ENCODE measurements at places on chromosomes 7 and 10.

GRCh38 chr10:12418725-12419261 is 69.4 kb downstream of the CAMK1D start:
- no peak for DNase-seq

GRCh38 chr7:124255041-124255655 is 222.3 kb upstream of the TMEM229A start:
- DNase-seq, result no peak

DNA sequence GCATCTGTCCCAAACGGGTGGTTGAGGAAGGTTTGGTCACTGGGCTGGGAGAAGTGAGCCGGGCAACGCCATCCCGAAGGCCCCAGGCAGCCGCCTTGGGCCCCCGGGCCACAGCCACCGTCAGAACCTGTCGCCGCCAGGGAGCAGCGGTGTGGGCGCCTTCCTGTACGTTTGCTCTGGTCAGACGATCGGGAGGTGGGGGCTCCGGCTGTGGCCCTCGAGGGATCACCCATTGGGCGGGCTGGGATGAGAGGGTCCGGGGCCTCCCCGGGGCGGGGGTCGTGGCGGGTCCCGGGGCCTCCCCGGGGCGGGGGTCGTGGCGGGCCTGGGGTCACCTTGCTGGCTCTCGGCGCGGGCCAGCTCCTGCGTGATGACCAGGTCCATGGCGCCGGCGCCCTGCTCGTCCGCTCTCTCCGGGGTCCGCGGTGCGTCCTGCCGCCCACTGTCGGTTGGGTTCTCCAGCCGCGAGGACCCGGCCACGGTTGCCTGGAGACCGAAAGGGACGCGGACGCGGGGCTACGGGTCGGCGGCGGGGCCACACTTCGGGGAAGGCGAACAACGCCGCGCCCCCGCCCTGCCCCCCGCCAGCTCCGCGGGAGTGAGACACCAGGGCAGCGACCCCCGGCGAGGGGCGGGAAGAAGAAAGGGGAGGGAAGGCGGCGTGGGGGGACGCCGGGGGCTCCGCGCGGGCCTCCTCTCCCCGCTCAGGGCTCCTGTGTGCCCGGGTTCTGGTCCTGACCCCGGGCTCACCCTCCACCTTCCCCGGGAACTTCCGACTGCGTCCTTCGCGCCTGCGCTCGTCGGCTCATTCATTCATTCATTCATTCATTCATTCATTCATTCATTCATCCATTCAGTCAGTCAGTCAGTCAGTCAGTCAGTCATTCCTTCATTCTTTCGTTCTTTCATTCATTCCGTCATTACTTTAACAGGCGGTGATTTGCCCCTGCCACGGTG is at the start of gene CFAP46:
CFAP46 (minus strand) TSS at position 470 of the 957 bp plus-strand sequence; CDS start at position 384, 86 bp downstream.
- DNase-seq, result peak; percentile 56

DNA sequence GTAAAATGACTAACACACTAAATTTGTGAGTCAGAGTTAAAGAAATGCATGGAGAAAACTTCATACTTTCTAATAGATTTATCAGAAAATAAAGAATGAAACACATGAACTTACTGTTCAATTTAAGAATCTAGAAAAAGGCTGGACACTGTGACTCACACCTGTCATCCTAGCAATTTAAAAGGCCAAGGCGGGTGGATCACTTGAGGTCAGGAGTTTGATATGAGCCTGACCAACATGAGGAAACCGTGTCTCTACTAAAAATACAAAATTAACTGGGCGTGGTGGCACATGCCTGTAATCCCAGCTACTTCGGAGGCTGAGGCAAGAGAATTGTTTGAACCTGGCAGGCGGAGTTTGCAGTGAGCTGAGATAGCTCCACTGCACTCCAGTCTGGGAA is 1106.2 kb upstream of the LRRN3 start:
- DNase-seq, result no peak

GRCh38 chr10:18607503-18608378 is 43.6 kb downstream of the NSUN6 start:
- no peak for DNase-seq

DNA sequence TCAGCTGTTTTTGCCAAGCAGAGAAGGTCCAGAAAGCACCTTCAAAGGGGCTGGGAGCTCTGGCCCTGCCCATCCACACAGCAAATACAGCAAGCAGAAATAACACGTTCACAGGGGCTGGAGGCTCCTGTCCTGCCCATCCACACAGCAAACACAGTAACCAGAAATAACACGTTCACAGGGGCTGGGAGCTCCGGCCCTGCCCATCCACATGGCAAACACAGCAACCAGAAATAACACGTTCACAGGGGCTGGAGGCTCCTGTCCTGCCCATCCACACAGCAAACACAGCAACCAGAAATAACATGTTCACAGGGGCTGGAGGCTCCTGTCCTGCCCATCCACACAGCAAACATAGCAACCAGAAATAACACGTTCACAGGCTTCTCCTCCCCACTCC is 558.1 kb downstream of the PTPRN2 start:
- no peak for DNase-seq

DNA sequence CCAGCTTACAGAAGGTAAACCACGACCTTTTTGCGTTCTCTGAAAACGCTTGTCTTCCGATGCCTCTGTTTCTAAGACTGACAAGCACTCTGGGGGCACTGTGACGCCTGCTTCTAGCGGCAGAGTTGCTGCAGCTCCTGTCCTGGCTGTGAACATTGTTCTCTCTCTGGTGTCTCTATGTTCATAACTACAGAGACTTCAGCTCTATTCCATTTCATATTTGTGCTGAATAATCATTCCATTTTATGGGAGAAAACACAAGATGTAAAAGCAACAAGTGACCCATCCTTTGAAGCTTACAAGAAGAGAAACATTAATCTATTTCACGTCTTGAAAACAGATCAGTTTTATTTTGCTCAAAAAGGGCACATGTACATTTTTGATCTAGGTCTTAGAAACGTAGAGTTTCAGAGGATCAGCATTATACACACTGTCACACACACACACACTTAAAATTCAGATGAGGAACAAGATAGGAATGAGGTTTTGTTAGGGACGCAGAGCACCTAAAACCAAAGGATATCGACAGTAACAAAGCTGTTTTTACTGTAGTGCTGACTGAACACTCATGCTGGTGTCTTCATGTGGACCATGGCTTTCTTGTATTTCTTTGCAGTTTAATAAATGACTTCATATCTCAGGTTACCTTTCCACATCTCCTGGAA is 3.0 kb downstream of the IKZF1 start:
- DNase-seq, result peak; percentile 56

DNA sequence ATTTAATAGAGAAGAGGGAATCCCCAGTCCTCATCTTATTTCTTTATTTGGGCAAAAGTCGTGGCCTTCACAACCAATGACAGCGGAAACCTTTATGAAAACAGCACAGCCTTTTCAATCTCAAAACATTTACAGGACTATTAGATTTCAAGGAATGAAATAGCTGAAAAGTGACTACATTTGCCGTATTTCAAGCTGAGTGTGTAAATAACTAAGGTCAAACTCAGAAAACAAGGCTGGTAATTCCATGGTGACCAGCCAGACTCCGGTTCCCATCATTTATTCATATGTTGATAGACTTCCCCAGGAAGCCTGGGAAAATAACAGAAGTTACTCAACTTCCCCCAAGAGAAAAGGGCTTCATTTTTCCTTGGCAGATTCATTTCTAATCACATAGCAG is 457.3 kb upstream of the NFE2L3 start:
- no peak for DNase-seq

GRCh38 chr7:70506434-70506833 is 625.5 kb upstream of the GALNT17 start:
- no peak for DNase-seq

- no peak for DNase-seq
These were observed 222.5 kb upstream of the LRRN3 start for GRCh38 chr7:110868458-110868857.

DNA sequence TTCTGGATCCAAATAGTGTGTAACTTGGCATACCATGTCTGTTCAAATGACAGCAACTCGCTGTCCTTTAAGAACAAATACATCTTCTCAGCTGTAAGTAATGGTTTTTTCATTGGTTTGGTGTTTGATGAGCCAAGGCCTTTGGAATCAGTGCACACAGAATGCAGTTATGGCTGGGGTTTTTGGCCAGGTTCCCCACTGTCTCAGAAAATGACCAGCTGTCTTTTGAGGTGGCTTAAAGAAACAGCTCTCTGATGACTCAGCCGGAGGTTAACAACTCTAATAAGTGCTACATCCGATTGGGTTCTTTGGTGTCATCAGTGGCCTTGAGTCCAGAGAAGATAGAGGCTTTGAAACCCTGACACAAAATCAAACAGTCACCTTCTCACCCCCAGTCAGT is 688.4 kb downstream of the REEP3 start:
- DNase-seq, result no peak

DNA sequence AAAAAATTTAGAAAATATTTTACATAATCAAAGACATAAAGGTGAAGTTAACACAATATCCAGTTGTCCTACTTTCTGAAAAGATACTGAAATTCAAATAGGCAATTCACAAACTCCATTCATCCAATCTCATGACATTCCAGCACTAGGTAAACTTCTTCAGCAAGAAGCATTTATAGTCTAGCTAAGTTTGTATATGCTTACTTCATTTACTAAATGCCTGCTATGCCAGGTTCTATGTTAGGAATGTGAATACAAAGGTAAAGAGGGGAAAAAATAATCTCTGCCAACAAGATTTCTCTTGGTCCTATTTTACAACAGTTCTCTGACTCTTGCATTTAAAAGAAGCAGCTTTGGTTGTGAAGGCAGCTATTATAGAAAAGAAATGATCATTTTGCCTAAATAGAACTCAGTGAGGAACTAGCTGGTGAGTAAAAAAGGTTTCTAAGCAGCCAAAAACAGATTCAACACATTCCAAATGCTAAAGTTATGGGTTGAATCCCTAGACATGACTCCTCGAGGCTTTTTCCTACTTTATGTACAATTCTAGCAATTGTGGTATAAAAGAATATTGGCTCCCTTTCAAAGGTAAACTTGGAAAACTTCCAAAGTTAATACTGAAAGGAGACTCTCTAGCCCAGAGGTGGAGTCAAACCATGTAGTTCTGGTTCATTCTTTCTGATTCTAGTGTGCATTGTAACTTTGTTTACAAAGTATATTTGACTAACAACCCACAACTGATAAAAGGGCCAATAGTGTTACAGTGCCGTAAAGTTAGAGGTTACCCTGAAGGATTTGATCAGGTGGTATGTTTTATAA is 30.9 kb upstream of the KLHL7 start:
- no peak for DNase-seq

DNA sequence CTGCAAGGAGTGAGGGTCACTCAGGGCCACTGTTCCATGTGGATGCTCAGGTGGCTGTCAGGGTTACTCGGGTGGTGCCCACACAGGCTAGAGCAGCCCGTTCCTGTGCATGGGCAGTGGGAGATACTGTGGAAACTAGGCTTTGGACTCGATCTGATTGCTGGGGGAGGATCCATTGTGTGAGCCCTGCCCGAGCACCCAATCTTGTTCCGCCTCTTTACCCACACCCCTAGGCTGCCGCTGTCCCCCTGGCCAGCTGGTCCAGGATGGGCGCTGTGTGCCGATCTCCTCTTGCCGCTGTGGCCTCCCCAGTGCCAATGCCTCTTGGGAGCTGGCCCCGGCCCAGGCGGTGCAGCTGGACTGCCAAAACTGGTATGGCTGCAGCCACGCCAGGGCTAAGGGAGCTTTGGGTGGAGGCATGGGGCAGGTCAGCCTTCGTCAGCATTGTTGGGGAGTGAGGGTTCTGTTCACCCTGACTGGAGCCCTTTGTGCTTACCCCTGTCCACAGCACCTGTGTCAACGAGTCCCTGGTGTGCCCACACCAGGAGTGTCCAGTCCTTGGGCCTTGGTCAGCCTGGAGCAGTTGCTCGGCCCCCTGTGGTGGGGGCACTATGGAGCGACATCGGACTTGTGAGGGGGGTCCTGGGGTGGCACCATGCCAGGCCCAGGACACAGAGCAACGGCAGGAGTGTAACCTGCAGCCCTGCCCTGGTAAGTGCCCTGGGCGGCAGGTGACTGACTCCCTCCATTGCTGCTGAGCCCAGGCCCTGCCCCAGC is 12.4 kb upstream of the ZNF862 start:
- DNase-seq, result no peak

DNA sequence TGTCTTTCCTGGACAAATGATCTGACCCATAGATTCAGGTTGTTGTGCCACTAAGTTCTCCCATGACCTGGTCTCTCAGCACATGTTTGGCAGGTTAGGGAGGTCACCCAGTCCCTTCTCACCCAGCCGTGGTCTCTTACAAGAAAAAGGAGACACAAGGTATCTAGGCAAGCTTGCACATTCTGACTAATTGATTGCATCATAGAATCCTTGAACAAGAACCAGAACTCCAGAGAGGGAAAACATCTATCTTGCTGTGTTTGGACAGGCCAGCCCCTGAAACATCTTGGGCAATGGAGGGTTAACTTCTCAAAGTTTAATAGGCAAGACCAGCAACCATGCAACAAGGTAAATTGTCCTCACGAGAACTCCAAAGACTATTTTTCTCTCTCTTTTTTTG is 8.5 kb upstream of the HK1 start:
- no peak for DNase-seq

- peak; percentile 91 for DNase-seq
These were observed 98.4 kb upstream of the PODXL start for GRCh38 chr7:131654668-131655326.

DNA sequence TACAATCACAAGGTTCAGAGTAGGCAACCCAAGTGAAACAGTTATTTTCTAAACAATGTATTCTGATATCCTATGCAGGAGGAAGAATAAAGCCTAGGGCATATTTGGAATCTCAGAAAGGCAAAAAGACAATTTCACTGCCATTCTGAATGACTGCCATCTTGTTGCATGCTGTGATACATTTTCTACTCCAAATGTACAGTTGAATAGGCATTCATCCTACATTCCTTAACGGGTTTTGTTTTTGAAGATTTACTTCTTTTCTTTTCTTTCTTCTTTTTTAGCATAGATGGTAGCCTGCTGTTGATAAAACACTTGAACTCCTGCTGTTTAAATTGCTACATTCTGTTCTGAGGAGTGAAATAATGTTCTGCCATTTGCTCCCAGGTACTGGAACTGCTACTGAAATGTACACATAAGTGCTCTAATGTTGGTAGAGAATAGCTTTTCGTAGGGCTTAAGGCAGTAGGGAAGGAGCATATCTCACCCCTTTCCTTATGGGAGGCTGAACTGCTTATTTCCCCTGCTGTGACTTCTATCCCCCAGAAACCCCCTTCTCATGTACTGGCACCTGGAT is 506.8 kb downstream of the DNAJB9 start:
- no peak for DNase-seq

- DNase-seq, result no peak
These were observed 413 bp downstream of the BUD31 start for GRCh38 chr7:99409192-99409572.

DNA sequence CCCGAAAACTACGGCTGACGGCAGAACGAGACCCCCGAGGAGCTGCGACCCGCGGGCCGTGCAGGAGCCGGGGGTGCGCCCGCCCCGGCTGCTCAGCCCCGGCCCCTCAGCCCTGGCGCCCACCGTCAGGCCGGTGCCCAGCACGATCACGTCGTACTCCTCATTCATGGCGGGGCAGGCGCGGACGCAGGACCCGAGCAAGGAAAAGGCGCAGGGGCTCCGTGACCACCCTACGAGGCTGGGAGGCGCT is 218 bp downstream of the GDI2 start:
- no peak for DNase-seq

DNA sequence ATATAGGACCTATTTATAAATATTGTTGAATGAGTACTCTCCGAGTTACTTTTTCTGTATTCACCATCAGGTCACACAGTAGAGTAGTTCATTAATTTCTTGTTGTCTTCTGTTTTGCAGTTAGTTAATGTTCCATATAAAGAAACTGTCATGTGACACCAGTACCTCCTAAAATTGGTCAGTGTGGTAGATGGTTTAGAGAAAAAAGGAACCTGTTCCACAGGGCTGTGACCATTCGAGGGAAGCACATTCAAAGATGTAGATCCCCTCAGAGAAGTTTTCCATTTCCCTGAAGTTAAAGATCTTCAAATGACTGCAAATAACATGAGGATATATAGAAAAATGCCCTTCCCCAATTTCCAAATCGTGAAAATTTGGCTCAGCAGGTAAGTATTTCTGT is 45.7 kb downstream of the PRPF18 start:
- no peak for DNase-seq

Measured in activated CD4-positive, alpha-beta T cell treated with anti-CD3 and anti-CD28 coated beads, Interleukin-2, amount 50 U/mL, for 48 hours (primary cell).